ENCODE measurements at places on chromosomes 3 and 15. TPM values are rescaled to one million over a fixed set of nuclear protein-coding genes. Genes with fewer than 3 reads are reported as not detected.

SI gene
- total RNA-seq: not detected

CEP152 gene
- 5.0 TPM for total RNA-seq

FGF12 gene
- under 0.01 TPM for total RNA-seq

SLC25A20 gene
- 28.2 TPM for total RNA-seq

CMTM7 gene
- total RNA-seq: 9.2 TPM

PLAAT1 gene
- total RNA-seq: not detected

LYZL4 gene
- total RNA-seq: not detected

GP5 gene
- total RNA-seq: under 0.01 TPM

DGKG gene
- under 0.01 TPM for total RNA-seq

GOLGA6L7 gene
- not detected for total RNA-seq

ARHGEF26 gene
- total RNA-seq: 10.1 TPM

FOXL2 gene
- total RNA-seq: 25.9 TPM

SUSD5 gene
- total RNA-seq: 0.58 TPM

GOLGA8K gene
- not detected for total RNA-seq

PDE12 gene
- total RNA-seq: 16.8 TPM

TIPIN gene
- total RNA-seq: 10.1 TPM

LTK gene
- total RNA-seq: 1.2 TPM

C2CD4B gene
- not detected for total RNA-seq

CYP1A2 gene
- total RNA-seq: not detected

SPINK8 gene
- total RNA-seq: not detected

CASR gene
- not detected for total RNA-seq

CAPN7 gene
- total RNA-seq: 18.3 TPM

MEGF11 gene
- not detected for total RNA-seq

ALAS1 gene
- 48.0 TPM for total RNA-seq

RPS27L gene
- total RNA-seq: 137 TPM

BDH1 gene
- 3.9 TPM for total RNA-seq

TNNC1 gene
- not detected for total RNA-seq

FGD5 gene
- not detected for total RNA-seq

LINS1 gene
- 8.9 TPM for total RNA-seq

C15orf39 gene
- total RNA-seq: 10.1 TPM

Data from myometrial cell (primary cell).